ENCODE measurements at places on chromosomes 5 and 9.
A peak's percentile ranks its signal among the peaks of the same experiment; 100 is the strongest.

DNA sequence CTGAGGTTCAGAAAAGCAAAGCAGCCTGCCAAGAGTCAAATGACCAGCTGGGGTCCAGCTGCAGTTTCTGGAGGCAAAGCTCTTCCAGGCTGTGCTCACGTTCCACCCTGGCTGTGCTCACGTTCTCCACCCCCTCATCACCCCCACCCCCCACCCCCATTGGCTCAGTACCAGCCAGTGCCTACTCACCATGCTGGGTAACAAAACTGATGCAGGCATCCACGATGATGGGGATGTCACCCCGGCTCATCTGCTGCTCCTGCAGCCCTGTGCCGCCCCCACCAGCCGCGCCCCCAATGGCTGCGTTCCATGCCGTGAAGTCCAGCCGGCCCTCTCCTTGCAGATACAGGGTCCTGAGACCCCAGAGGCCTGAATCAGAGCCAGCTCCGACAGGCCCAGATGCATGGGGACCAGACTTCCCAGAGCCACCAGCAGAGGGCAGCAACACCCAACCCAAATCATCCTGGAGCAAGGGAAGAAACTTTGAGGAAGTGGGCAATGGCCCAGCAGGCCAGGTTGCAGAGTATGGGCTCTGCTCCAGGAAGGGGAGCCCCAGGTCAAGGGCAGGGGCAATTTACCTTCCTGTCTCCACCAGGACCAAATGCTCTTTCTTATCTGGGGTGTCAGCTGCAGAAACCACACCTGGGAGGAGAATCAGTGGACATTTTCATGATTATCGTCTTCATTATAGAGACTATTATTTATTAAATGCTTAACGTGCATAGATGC is 13.7 kb upstream of the FCHSD1 start:
- DNase-seq, result peak; percentile 57

DNA sequence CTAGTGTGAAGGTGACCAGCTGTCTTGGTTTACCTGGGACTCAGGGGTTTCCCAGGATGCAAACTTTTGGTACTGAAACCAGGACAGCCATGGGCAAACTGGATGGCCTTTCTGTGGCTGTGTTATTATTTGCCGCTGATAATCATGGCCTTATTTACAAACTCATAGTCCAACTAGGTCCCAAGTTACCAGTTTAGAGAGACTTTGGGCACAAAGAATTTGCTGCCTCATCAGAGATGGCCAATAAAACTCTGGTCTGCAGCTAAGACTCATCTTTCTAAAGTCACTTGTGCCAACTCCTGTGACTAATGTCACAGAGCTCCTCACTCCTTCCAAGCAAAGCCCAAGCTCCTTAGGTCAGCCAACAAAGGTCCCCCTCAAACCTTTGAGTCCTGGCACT is 47.5 kb upstream of the PLPP6 start:
- no peak for DNase-seq

GRCh38 chr5:1432296-1432695 is 12.9 kb downstream of the SLC6A3 start:
- no peak for DNase-seq

DNA sequence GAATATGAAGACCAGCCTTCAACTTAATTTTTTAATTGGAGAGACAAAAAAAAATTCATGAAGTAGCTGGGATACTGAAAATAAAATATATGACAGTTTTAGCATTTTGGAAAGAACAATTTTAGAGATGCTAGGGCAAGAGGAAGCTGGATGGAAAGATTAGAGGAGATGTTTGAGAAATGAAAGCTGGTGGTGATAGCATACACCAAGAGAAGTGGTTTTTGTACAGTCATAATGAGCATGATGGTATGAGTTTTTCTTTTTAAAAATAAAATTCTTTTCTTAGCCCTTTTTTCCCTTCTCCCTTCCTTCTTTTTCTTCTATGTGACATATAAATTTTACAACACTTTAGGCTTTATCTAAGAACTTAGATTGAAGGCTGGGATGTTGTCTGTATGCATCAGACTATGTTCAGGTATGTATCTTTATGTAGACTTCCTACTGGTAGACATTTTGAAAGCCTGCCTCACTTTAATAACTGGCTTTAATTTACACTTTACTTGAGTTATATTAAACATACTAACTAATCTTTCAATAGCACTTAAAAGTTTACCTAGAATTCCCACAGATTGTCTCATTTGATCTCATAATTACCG is 522.5 kb downstream of the TLE4 start:
- no peak for DNase-seq

GRCh38 chr5:181028032-181028819 is 11.8 kb upstream of the BTNL9 start:
- no peak for DNase-seq

DNA sequence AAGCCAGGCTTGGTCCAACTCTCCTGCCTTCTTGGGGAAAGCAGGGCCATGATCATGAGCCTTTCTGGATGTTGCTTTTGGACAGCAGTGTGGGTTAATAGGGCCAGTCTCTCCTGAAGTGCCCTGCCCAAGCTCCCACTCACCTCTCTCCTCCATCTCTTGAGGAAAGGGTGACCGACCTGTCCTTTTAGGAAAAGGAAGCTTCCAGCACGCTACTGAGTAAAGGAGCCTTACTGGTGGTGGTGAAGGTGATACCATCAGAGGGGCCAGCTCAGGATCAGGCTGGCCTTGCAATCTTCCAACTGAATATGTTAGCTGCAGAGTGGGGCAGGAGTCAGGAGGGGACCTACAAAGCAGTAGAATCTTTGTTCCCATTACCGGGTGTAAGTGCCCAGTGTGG is 2.2 kb upstream of the RGS3 start:
- DNase-seq, result no peak

DNA sequence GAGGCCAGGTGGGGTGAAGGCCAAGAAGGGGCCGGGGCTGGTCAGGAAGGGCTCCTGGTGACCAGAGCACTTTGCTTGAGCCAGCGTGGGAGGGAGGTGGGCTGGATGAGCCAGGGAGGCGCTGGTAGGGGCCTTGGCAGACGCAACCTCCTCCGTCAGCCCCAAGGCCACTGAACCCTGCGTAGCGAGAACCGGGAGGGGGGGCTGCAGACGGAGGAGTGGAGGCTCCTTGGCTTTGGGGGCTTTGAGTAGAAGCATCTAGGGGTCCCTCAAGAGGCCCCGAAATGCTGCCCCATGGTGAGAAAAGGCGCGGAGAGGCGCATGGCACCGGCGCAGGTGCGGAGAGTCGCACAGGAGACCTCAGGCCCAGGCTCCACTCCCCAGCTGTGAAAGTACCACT is 1888.0 kb upstream of the CDH9 start:
- no peak for DNase-seq

DNA sequence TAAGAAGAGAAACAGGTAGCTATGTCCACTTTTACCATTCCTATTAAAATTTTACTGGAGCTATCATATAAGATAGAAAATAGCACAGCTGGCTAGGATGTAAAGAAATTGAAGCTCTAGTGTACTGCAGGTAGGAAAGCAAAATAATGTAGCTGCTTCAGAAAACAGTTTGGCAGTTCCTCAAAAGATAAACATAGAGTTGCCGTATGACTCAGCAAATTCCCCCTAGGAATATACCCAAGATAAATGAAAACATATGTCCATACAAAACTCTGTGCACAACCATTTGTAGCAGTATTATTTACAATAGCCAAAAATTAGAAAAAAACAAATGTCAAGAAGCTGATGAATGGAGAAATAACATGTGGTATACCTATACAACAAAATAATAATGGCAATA is 64.6 kb upstream of the SHISAL2B start:
- DNase-seq, result peak; percentile 55

GRCh38 chr9:89532478-89532877 is 34.6 kb upstream of the SEMA4D start:
- DNase-seq, result no peak

GRCh38 chr9:10265153-10265631 is 347.6 kb downstream of the PTPRD start:
- peak; percentile 91 for DNase-seq

- DNase-seq, result no peak
These were observed 13.5 kb downstream of the EEIG1 start for GRCh38 chr9:127967151-127967809.

DNA sequence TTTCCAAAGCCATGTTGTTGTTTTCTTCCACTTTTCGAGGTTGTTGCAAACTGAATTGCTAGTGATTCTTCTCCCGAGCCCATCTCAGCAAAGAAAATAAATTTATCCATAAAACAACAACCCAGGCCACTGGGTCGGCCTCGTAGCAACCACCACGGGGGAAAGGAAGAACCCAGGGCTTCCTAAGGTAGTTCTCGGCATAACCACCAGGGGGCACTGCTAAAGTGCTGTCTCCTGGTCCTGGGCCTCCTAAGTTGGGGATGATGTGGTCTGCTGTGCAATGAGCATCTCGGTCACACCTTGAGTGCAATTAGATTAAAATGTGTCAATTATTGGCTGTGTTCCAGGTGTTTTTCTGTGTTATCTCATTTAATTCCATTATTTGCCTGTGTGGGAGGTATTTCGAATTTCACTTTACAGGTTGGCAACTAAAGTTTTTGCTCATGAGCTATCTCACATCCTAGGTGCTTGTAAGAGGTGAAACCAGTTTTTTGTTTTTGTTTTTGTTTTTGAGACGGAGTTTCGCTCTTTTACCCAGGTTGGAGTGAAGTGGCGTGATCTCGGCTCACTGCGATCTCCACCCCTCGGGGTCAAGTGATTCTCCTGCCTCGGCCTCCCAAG is 102.8 kb upstream of the DAP start:
- no peak for DNase-seq

DNA sequence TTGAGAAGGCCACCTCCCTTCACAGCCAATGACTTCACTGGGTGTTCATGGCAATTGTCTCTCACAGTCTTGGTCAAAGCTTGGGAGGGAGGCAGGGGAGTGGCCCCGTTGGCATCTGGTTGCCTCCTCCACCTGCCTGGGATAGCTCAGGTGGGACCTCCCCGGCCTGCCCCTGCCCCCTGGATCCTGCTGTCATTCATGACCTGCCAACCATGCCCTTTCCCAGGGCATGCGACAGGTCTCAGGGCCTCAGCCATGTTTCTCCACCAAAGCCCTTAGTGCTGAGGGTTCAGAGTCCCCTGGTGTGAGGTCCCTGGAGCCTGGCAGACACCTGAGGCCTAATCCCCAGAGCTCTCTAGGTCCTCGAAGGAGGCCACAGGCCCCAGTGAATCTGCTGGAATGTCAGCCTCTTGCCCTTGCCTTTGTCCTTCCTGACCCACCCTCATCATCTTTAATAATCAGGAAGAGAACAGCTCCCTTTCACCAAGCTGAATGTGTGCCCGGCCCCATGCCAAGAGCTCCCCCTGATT is 5.6 kb downstream of the DAB2IP start:
- DNase-seq, result no peak

- no peak for DNase-seq
These were observed 105.7 kb downstream of the SPOCK1 start for GRCh38 chr5:137393196-137393993.

DNA sequence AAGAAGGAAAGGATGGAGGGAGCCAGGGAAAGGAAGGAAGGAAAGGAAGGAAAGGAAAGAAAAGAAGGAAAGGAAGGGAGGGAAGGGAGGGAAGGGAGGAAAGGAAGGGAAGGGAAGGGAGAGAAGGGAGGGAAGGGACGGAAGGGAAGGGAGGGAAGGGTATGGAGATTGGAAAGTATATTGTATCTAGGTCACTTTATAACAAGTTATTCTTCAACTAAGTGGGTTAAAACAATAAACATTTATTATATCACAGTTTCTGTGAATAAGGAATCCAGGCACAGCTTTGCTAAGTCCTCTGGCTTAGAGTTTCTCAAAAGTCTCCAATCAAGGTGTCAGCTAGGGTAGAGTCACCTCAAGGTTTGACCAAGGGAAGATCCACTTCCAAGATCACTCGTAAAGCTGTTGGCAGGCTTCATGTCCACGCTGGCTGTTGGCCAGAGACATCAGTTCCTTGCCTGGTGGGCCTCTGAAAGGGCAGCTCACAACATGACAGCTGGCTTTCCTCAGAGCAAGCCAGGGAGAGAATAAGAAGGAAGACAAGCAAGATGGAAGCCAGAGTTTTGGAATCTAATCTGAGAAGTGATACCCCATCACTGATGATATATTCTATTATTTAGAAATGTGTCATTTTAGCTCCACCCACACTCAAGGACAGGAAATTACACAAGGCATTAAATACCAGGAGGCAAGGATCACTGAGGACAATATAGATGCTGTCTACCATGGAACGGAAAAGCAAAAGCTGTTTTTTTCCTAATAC is 105.1 kb downstream of the DEPDC1B start:
- DNase-seq, result no peak

GRCh38 chr5:96474073-96474472 is 41.0 kb upstream of the PCSK1 start:
- no peak for DNase-seq

- DNase-seq, result no peak
These were observed 183.8 kb downstream of the NR3C1 start for GRCh38 chr5:143219696-143220095.

GRCh38 chr5:168961681-168962080 is 339.3 kb downstream of the SLIT3 start:
- DNase-seq, result peak; percentile 64

DNA sequence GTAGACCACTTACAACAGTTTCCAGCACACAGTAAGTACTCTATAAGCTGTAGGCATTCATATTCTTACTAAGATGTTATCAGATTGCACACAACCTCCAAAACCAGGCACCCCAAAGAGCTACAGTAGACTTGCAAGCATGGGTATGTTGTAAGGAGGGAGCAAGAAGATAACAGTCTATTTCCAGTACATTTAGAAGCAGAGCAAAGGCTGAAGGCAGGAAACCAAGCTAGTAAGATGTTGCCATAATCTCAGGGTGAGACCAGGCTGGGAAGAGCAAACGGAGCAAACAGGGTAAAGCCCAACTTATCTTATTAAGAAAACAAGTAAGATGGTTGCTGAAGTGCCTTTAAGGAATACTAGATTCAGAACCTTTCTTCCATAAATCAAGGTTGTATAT is 161.1 kb downstream of the GLIS3 start:
- DNase-seq, result no peak

GRCh38 chr5:152595405-152595804 is 190.3 kb upstream of the NMUR2 start:
- no peak for DNase-seq

DNA sequence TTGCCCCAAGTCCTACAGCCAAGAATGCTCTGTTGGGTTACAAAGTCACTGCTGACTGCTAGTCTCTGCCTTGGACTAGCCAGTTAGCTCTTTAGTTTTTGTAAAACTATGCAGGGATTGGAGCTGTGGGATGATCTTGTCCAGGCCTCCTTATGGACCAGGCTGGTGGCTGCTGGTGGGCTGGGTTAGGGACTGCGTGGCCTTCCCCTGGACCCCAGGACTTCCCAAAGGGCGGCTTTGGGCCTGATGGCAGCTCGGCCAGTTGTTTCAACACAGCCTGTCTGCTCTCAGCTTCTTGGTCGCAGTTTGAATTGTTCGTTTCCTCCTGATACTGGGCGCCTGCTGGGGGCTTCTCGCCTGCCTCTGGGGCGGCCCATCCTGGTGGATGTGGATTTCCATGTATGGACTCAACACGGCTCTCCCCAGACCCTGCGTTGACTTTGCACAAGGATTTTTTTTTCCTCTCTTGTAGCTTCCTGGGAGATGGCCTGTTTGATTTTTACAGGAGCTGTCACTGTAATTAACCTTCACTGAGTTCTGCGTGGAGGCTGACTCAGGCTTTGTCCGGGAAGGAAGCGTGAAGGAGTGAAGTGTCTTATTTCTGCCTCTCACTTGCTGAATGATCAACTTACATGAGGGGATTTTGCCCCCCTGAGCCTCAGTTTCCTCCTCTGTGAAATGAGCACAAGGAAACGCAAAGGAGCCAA is 91.9 kb upstream of the NEURL1B start:
- no peak for DNase-seq

GRCh38 chr5:115392611-115393010 is 96.2 kb upstream of the CCDC112 start:
- DNase-seq, result peak; percentile 78
